ENCODE measurements at places on chromosomes 4 and X.

- no peak for DNase-seq
Measured at GRCh38 chr4:6500481-6501140, 28.2 kb upstream of the PPP2R2C start.

GRCh38 chrX:136658151-136658550 lies 10.2 kb downstream of the CD40LG start:
- no peak for DNase-seq

DNA sequence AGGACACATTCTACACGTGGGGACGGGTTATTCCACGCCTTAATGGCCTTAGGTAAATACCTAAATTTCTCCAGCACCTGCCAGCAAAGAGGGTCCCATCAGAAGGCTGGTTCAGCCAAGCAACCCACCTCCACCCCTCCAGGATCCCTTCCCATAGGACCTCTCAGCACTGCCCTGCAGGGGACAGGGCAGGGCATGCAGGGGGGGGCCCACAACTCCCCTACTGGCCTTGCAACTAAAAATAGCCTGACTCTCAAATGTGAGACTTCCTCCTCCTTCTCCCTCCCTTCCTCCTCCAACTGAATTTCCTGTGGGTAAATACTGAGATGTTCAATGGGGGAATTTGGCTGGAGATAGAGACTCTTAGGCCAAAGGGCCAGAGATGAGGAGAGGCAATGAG lies 6.3 kb downstream of the LAS1L start:
- no peak for DNase-seq

DNA sequence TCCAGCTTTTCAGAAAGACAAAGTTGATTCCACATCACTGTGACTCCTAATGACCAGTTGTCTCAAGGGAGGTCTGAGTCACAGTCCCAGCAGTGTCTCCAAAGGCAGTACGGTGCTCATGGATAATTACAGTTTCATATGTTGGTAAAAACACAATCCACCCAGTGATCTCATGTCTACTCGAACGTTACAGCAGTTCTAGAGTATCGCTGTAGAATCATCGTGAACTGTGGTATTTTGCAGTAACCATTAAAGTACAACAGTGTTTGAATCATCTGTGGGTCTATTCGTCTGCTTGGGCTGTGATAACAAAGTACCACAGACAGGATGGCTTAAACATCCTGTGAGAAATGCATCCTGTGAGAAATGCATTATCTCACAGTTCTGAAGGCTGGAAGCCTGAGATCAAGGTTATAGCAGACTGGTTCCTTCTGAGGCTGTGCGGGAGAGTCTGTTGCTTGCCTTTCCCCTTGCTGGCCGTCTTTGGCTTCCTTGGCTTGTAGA lies 121.1 kb upstream of the SORBS2 start:
- no peak for DNase-seq

- no peak for DNase-seq
Measured at GRCh38 chr4:77194989-77195388, 38.0 kb downstream of the CCNG2 start.

- DNase-seq, result no peak
Measured at GRCh38 chr4:7973545-7973981, 33.9 kb upstream of the AFAP1 start.

All from K562 (cell line).